ENCODE measurements at places on chromosomes 7 and 10. TPM values are rescaled to one million over a fixed set of nuclear protein-coding genes. Genes with fewer than 3 reads are reported as not detected.

MUC12 gene
- total RNA-seq: 2.7 TPM

PRR15 gene
- not detected for total RNA-seq

DNAH11 gene
- total RNA-seq: 1.7 TPM

SFRP5 gene
- total RNA-seq: 1.7 TPM

NKX6-2 gene
- total RNA-seq: 0.49 TPM

- no peak overlapping the region for H3K4me3 ChIP-seq
- H3K36me3 ChIP-seq: no peaks in the 10 kb centered on the region
- no peaks in the 10 kb centered on the region for H3K27me3 ChIP-seq
- H3K4me1 ChIP-seq: no peaks in the 10 kb centered on the region
These were observed 201.9 kb downstream of the MYOF start for GRCh38 chr10:93280121-93280698.

- no peak overlapping the region for H3K27ac ChIP-seq
- H3K4me1 ChIP-seq: no peaks in the 10 kb centered on the region
- no peaks in the 10 kb centered on the region for H3K36me3 ChIP-seq
- DNase-seq: no peak
These were observed 992.2 kb downstream of the PCDH15 start for GRCh38 chr10:53808677-53809372.

- H3K4me1 ChIP-seq: peaks cover 5% of the 10 kb centered on the region
- H3K27me3 ChIP-seq: no peaks in the 10 kb centered on the region
- H3K27ac ChIP-seq: no peak overlapping the region
- H3K36me3 ChIP-seq: no peaks in the 10 kb centered on the region
- no peak overlapping the region for H3K4me3 ChIP-seq
These were observed 69.7 kb upstream of the PPP1R3C start for GRCh38 chr10:91702620-91703019.

GRCh38 chr7:33673029-33673700 is 232.2 kb upstream of the BMPER start:
- H3K4me1 ChIP-seq: no peaks in the 10 kb centered on the region
- DNase-seq: no peak
- H3K36me3 ChIP-seq: no peaks in the 10 kb centered on the region
- H3K4me3 ChIP-seq: no peak overlapping the region
- H3K27ac ChIP-seq: no peak overlapping the region

- H3K27ac ChIP-seq: no peak overlapping the region
- no peaks in the 10 kb centered on the region for H3K27me3 ChIP-seq
- H3K36me3 ChIP-seq: no peaks in the 10 kb centered on the region
- H3K4me3 ChIP-seq: no peak overlapping the region
These were observed 148.8 kb downstream of the HIBADH start for GRCh38 chr7:27513885-27514284.
